Endodermal cell (in vitro differentiated cells): ENCODE measurements at places on chromosomes 7 and 10. TPM values are rescaled to one million over a fixed set of nuclear protein-coding genes. Genes with fewer than 3 reads are reported as not detected.

The MACC1 gene
- total RNA-seq, result 1.4 and 2.8 TPM in 2 replicates

The SORBS1 gene
- 15.5 to 16.7 TPM (median 15.6 TPM) in 3 replicates for total RNA-seq

The TET1 gene
- total RNA-seq, result 50.8 to 103 TPM (median 54.4 TPM) in 3 replicates

The RASSF4 gene
- total RNA-seq, result 11.7 to 14.8 TPM (median 14.1 TPM) in 3 replicates

The FAM13C gene
- 2.5 to 8.5 TPM (median 2.7 TPM) in 3 replicates for total RNA-seq

- no peaks in the 10 kb centered on the region for H3K36me3 ChIP-seq
- H3K4me3 ChIP-seq, result no peak overlapping the region
- no peaks in the 10 kb centered on the region for H3K4me1 ChIP-seq
- H3K27ac ChIP-seq, result no peak overlapping the region
- H3K27me3 ChIP-seq, result no peaks in the 10 kb centered on the region
- no peak for DNase-seq
These were observed 270.7 kb downstream of the SEMA3D start for GRCh38 chr7:84916161-84916560.

- no peak overlapping the region for H3K27ac ChIP-seq
- DNase-seq, result no peak
- H3K4me3 ChIP-seq, result no peak overlapping the region
- no peaks in the 10 kb centered on the region for H3K36me3 ChIP-seq
These were observed 146.9 kb upstream of the ANK3 start for GRCh38 chr10:60536529-60537114.

- H3K27me3 ChIP-seq, result no peaks in the 10 kb centered on the region
- no peaks in the 10 kb centered on the region for H3K36me3 ChIP-seq
- H3K27ac ChIP-seq, result no peak overlapping the region
- H3K4me3 ChIP-seq, result no peak overlapping the region
- no peak for DNase-seq
These were observed 713 bp upstream of the HOGA1 start for GRCh38 chr10:97583476-97583875.

DNA sequence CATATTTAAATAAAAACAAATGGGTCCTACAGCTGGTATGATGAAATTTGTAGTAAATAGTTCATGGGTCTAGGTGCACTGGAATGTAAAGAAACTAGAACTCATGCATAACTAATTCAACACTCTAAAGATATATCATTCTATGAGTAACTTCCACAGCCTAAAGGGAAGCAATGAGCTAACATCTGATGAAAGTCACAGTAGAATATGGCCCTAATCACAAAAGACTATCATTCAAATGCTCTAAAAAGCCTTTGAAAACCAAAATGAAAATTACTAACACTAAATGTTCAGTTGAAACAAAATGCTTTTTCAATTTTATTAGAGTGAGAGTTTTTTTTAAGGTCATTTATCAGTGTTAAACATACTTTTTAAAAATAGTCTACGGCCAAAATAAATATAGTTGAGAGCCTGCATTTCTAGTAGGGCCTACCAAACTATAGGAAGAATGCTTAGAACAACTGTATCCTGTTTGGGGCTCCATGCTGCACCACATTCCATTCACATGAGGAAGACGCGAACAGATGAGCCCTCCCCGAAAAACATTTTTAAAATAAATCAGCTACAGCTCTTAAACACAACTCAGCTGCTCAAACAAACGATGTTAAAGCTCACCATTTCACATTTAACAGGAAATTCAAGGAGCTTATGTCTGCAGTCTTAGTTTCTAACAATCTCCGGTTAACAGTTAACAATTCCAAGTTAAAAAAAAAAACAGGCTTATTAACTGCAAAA lies 134.5 kb downstream of the NRBF2 start:
- H3K27ac ChIP-seq, result peak overlapping the region; percentile 97
- no peaks in the 10 kb centered on the region for H3K4me1 ChIP-seq
- peak; percentile 64 for DNase-seq
- no peaks in the 10 kb centered on the region for H3K27me3 ChIP-seq
- H3K4me3 ChIP-seq, result peak overlapping the region; percentile 97

GRCh38 chr7:4613846-4614548 lies 68.1 kb upstream of the FOXK1 start:
- H3K27ac ChIP-seq, result no peak overlapping the region
- H3K27me3 ChIP-seq, result no peaks in the 10 kb centered on the region
- H3K4me3 ChIP-seq, result no peak overlapping the region
- no peaks in the 10 kb centered on the region for H3K36me3 ChIP-seq
- no peaks in the 10 kb centered on the region for H3K4me1 ChIP-seq

GRCh38 chr10:24790599-24790998 lies 66.9 kb upstream of the ARHGAP21 start:
- H3K27me3 ChIP-seq, result no peaks in the 10 kb centered on the region
- no peak overlapping the region for H3K4me3 ChIP-seq
- H3K4me1 ChIP-seq, result no peaks in the 10 kb centered on the region
- H3K27ac ChIP-seq, result peak overlapping the region; percentile 99
- DNase-seq, result no peak
- H3K36me3 ChIP-seq, result no peaks in the 10 kb centered on the region

DNA sequence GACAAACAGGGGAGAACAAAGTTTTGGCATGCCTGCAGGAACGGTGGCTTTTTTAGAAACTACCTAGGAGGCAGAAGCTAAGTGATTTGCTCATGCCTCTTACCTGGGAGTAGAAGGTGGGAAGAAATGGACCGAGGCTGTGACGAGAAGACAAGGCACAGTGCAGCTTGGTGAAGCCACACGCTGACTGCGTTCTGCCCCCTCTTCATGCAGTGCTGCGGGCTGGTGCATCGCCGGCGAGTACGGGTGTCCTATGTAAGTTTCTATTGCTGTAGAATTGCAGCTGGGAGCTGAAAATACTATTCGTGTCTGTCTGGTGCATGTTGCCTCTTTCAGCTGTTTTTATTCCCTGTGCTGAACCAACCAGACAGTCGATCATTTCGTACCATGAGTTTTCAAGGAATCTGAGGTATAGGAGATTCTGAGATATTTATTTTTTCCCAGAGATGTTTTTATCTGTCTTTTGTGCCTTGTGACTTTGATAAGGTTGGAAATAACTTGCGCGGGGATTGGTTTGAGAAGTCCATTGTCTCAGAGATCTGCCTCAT lies 120.9 kb downstream of the CACNB2 start:
- H3K4me3 ChIP-seq, result no peak overlapping the region
- H3K27me3 ChIP-seq, result no peaks in the 10 kb centered on the region
- H3K27ac ChIP-seq, result no peak overlapping the region

GRCh38 chr7:111438369-111439289 lies 123.7 kb downstream of the IMMP2L start:
- peak overlapping the region; percentile 87 for H3K27ac ChIP-seq
- no peaks in the 10 kb centered on the region for H3K4me1 ChIP-seq

GRCh38 chr7:87151002-87151728 lies 1.1 kb upstream of the DMTF1 start:
- peak overlapping the region; percentile 98 for H3K4me3 ChIP-seq
- H3K27ac ChIP-seq, result peak overlapping the region; percentile 99
- H3K27me3 ChIP-seq, result no peaks in the 10 kb centered on the region
- peaks cover 13% of the 10 kb centered on the region for H3K36me3 ChIP-seq
- DNase-seq, result no peak

- peaks cover 31% of the 10 kb centered on the region for H3K36me3 ChIP-seq
- H3K4me3 ChIP-seq, result no peak overlapping the region
- H3K4me1 ChIP-seq, result peaks cover 7% of the 10 kb centered on the region
- no peak for DNase-seq
- H3K27me3 ChIP-seq, result no peaks in the 10 kb centered on the region
- H3K27ac ChIP-seq, result no peak overlapping the region
These were observed 163.2 kb downstream of the TNS3 start for GRCh38 chr7:47418601-47419309.

DNA sequence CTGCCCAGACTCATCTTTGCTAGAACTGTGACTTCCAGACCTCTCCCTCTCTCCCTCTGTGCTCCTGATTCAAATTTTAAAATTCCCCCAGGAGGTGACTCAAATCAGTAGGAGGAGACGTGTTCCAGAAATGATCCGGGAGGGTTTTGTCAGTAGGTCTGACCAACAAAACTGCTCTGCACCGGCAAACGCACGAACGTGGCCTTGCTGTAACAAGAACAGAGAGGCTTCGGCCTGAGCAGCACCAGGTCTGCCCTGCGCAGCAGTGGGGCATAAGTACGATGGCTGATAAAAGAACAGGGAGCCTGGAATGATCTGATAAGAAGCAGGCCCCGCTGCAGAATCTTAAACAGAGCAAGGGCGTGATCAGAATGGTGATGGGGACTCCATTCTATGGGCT lies 152.7 kb upstream of the AUTS2 start:
- H3K4me1 ChIP-seq, result peaks cover 4% of the 10 kb centered on the region
- H3K27ac ChIP-seq, result no peak overlapping the region
- no peak overlapping the region for H3K4me3 ChIP-seq
- H3K27me3 ChIP-seq, result no peaks in the 10 kb centered on the region
- no peak for DNase-seq

DNA sequence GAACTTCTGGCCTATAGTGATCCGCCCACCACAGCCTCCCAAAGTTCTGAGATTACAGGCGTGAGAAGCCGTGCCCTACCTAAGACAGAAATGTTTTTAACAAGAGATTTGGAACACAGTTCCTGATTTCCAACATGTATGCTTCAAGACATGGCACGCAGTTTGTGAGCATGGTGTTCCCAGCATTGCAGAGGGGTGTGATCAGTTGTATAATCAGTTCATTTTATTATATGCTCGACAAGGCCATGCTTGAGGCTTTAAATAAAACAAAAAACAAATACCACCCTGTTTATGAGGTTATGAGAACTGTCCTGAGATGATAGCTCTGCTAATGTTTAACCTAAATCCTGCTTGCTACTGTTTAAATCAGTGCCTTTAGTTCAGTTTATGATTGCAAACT lies 60.2 kb downstream of the TASOR2 start:
- no peaks in the 10 kb centered on the region for H3K27me3 ChIP-seq
- peaks cover 89% of the 10 kb centered on the region for H3K36me3 ChIP-seq
- no peak overlapping the region for H3K4me3 ChIP-seq
- no peak for DNase-seq

- H3K27me3 ChIP-seq, result no peaks in the 10 kb centered on the region
- no peaks in the 10 kb centered on the region for H3K36me3 ChIP-seq
- H3K4me3 ChIP-seq, result no peak overlapping the region
- H3K27ac ChIP-seq, result no peak overlapping the region
These were observed 257.1 kb downstream of the CAMK1D start for GRCh38 chr10:12606461-12606860.

- no peak overlapping the region for H3K4me3 ChIP-seq
- peak; percentile 58 for DNase-seq
- H3K4me1 ChIP-seq, result no peaks in the 10 kb centered on the region
- H3K27ac ChIP-seq, result no peak overlapping the region
These were observed 1.0 kb downstream of the ACSL5 start for GRCh38 chr10:112374724-112375541.

GRCh38 chr7:138257459-138258196 lies 181.4 kb downstream of the AKR1D1 start:
- H3K4me1 ChIP-seq, result no peaks in the 10 kb centered on the region
- no peaks in the 10 kb centered on the region for H3K27me3 ChIP-seq
- no peak overlapping the region for H3K27ac ChIP-seq
- peak overlapping the region; percentile 65 for H3K4me3 ChIP-seq

- no peak overlapping the region for H3K27ac ChIP-seq
- peaks cover 25% of the 10 kb centered on the region for H3K36me3 ChIP-seq
- H3K27me3 ChIP-seq, result no peaks in the 10 kb centered on the region
- H3K4me1 ChIP-seq, result no peaks in the 10 kb centered on the region
These were observed 10.1 kb downstream of the IRF5 start for GRCh38 chr7:128947854-128948253.
